Activated T-cell treated with anti-CD3 and anti-CD28 coated beads, Interleukin-2, amount 50 U/mL, for 24 hours (primary cell): ENCODE measurements at places on chromosomes 7 and 10.

GRCh38 chr7:31874631-31875386, 187.8 kb downstream of the PPP1R17 start:
- no peak overlapping the region for H3K4me3 ChIP-seq
- DNase-seq: no peak
- no peak overlapping the region for H3K27ac ChIP-seq
- no peaks in the 10 kb centered on the region for H3K27me3 ChIP-seq

DNA sequence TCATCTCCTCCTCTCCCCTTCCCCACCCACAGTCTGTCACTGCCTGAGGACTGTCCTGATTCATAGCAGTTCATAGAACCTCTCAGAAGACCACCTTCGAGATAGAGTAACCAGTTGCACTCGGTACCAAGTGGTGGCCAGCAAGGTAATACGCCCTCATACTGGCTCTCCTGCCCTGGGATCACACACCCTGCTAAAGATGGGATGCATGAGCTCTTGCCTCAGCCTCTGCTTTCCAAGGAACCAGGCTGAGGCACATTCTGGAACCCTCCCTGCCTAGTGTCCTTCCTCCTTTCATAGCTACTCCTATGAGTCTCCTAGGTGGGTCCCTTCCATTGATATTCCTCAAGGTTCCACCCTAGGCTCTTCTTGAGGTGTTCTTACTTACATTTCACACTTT, 15.5 kb downstream of the CFAP43 start:
- no peak for DNase-seq
- H3K4me1 ChIP-seq: no peaks in the 10 kb centered on the region
- H3K36me3 ChIP-seq: no peaks in the 10 kb centered on the region
- no peak overlapping the region for H3K27ac ChIP-seq

DNA sequence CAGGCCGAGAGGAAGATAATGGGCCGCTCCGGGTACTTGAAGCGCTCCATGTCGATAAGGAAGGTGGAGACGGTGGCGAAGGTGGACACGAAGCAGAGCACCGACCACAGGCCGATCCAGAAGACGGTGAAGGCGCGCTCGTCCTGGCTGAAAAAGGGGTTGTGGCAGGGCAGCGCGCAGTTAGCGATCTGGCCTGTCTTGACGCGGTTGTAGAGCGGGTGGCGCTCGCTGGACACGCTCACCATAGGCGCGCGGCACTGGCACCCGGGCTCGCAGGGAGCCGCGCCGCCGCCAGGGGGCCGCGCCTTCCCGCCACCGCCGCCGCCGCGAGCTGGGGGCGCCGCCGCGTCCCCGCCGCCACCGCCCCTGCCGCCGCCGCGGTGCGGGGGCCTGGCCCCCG, 1.6 kb downstream of the FZD8 start:
- no peak overlapping the region for H3K27ac ChIP-seq
- H3K4me3 ChIP-seq: peak overlapping the region; percentile 65
- no peaks in the 10 kb centered on the region for H3K36me3 ChIP-seq
- DNase-seq: peak; percentile 63

DNA sequence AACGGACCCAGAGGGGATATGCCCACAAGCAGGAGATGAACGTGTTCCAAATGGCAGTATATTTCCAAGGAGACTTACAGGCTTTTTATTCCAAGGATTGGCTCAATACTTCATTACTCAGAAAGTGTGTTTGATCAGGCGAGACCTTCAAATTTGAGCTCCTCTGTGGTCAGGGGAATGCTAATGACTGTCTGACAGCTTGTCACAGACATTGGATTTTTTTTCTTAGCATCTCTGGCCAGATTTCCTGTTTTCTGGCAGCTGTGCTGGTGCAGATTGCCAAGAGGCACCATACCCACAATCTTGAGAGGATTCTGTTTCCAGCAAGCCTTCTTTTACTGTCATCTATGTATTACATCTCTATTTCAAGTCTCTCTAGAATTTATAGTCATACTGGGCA, 93.8 kb downstream of the C1GALT1 start:
- H3K27ac ChIP-seq: no peak overlapping the region
- no peaks in the 10 kb centered on the region for H3K4me1 ChIP-seq
- no peak for DNase-seq
- no peak overlapping the region for H3K4me3 ChIP-seq

GRCh38 chr7:76337147-76337546, 21.6 kb downstream of the YWHAG start:
- H3K4me3 ChIP-seq: no peak overlapping the region
- H3K36me3 ChIP-seq: peaks cover 90% of the 10 kb centered on the region
- peaks cover 62% of the 10 kb centered on the region for H3K4me1 ChIP-seq
- H3K27ac ChIP-seq: peak overlapping the region; percentile 30

DNA sequence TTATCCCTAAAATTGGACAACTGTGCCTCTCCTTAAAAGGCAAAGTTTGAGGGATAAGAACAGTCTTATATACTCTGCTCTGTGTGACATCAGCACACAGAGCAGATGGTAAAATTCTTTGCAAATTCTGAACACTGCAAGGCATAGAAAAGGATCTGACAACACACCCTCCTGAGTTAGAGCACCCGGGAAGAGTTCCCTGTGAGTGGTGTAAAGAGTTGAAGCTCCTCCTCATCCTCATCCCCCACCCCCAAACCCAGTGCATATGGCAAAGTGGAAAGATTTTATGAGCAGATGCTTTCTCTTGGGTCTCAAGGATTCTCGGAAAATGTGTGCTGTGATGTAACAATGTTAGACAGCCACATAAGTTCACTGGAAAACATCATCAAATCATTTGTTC, 40.0 kb upstream of the DGKI start:
- H3K36me3 ChIP-seq: peaks cover 80% of the 10 kb centered on the region
- DNase-seq: no peak
- H3K27me3 ChIP-seq: no peaks in the 10 kb centered on the region
- no peak overlapping the region for H3K27ac ChIP-seq
- peaks cover 20% of the 10 kb centered on the region for H3K4me1 ChIP-seq

- H3K36me3 ChIP-seq: peaks cover 7% of the 10 kb centered on the region
- DNase-seq: no peak
- H3K4me3 ChIP-seq: no peak overlapping the region
- H3K4me1 ChIP-seq: peaks cover 23% of the 10 kb centered on the region
- H3K27me3 ChIP-seq: no peaks in the 10 kb centered on the region
- no peak overlapping the region for H3K27ac ChIP-seq
Observed at GRCh38 chr7:135490783-135491182, 19.1 kb downstream of the CNOT4 start.

DNA sequence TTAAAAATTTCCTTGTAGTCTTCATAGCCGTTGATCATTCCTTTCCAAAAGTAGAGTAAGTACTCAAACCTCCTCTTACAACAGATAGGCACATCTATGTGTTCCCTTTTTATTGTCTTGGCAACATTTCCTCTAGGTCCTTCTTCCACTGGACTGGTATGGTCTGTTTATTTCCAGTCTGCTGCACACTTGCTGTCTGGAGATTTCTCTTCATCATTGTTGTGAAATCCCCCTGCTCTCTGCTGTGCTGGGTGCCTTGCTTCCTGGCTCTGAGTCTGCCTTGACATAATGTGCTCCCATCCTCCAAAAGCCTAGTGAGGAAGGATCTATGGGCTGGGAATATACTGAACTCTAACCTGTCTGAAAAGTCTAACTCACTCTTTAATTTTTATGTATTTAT, 545.3 kb upstream of the VSTM2A start:
- no peaks in the 10 kb centered on the region for H3K27me3 ChIP-seq
- no peak overlapping the region for H3K4me3 ChIP-seq
- no peak overlapping the region for H3K27ac ChIP-seq
- H3K36me3 ChIP-seq: no peaks in the 10 kb centered on the region
- DNase-seq: no peak

DNA sequence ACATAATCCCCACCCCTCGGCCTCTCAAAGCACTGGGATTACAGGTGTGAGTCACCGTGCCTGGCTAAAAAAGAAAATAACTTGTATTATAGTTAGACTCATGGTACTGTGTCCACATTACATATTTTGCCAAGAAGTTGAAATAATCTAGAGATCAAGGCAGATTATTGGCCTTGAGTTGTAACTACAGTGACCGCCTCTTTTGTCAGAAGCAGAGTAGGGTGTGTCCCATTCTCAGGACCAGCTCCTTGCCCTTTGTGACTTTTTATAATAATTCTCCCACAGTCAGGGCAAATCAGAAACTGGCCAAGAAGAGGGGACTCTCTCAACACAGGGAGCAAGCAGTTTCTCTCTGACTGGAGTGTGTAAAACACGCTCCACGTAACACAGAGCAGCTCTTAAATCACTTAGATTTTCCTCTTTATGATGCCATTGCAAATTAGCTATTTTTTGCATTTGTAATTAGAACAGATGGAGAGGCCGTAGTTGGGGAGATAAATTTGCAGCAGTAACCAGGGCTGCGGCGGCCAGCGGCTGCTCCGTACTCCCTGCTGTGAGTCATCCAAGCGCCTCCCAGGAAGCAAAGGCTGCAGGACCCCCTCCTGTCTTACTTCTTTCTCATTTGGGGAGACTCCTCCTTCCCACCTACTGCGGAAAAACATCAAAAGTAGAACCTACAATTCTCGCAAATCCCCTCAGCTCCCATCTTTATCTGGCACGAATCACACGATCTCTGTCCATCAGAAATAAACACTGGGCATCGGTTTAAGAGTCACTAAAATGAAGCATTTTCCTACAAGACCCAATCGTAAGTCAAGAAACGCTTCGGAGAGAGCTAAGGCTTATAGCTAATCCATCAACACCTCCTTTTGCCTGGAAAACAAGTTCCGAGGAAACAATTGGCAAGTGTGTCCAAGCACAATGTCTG, 32.1 kb upstream of the MSRB2 start:
- H3K4me1 ChIP-seq: peaks cover 1% of the 10 kb centered on the region
- H3K36me3 ChIP-seq: no peaks in the 10 kb centered on the region
- H3K27ac ChIP-seq: no peak overlapping the region
- peaks cover 16% of the 10 kb centered on the region for H3K27me3 ChIP-seq
- no peak for DNase-seq
- H3K4me3 ChIP-seq: no peak overlapping the region

DNA sequence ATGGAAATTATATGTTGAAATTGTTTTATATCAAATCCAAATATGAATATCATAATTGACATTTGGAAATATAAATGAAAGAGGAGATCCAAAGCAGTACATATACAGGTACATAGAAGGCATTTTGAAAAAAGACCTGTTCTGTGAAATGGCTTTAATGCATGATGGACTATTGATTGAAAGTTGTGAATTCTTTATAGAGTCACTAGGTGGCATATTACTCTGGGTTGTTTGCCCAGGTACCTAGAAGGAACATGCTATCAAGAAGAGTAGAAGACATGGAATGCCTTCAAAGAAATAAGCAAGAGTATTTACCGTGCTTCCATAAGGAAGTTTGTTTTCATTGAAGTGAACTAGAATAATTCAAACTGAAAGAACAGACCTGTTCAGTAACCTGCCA, 160.0 kb upstream of the ANK3 start:
- no peak overlapping the region for H3K27ac ChIP-seq
- H3K4me1 ChIP-seq: peaks cover 12% of the 10 kb centered on the region
- DNase-seq: no peak
